ENCODE measurements at places on chromosomes 3 and 15.

DNA sequence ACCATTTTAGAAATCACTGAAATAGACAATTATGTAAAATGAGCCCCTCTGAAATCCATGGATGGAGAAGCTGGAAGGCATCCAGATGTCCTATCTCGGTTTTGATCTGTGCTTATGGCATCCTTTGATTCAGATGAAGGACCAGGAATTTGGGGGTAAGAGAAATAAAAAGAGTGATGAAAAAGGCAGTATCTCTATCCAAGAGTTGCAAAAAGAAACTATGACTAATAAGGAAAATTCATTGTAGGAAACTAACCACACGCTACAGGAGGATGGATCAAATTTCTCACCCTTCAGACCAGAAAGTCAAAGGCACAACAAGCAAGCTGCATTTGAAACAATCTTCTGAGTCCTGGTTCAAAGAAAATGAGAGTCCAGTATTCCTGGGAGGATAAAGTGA, 34.8 kb downstream of the SRGAP3 start:
- DNase-seq = peak; percentile 46

DNA sequence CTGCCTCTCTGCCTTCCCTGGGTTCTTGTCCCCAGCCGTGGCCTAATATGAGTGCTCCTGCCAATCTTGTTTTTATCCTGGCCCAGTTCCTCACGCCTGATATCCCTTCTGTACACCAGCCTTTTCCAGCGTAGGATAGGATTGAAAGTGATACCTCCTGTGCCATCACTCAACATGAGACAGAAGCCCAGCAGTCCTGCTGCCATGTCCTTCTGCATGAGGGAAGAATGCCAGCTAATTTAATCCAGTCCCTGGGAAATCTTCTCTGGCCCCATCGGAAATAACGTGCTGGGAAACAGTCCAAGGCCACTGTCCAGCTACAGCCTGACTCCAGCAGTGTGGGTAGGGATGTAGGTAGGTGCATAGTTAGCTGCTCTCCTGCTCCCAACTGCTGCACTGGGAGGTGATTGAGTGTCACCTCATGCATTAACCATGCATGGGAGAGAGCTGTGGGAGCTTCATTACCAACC, 92.0 kb upstream of the TPM1 start:
- DNase-seq = no peak

DNA sequence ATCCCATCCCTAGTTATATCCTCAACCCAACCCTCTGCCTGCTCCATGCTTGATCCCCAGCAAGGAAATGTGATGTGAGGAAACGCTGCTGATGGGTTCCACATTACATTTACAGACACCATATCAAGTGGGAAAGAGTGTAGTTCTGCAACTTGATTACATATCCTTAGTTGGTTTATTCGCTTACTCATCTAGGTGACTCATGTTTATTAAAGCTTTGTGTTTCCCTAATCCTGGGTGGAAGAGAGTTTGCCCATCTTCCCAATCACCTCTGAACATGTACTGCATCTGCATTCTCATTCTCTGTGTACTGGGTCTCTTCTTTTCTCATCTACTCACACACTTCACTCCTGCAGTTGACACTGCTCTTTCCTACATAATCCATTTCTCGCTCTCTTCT, 91.7 kb upstream of the PDZRN3 start:
- peak; percentile 54 for DNase-seq

- DNase-seq = no peak
Measured at GRCh38 chr3:178546079-178546478, 9.8 kb downstream of the KCNMB2 start.

DNA sequence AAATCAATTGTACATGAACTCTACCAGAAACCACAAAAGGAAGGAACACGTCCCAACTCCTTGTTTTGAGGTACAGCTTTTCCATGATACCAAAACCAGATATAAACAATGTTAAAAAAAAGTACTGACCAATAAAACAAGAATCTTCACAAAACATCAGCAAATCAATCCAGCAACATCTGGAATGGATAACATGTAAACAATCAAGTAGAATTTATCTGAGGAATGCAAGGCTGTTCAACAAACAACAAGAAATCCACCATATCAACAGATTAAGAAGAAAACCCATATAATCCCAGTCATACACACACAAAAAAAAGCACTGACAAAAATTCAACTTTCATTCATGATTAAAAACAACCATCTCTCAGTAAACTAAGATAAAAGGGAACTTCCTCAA, 26.7 kb downstream of the TJP1 start:
- DNase-seq = no peak

- no peak for DNase-seq
Measured at GRCh38 chr3:194084284-194084683, 51.7 kb upstream of the HES1 start.

GRCh38 chr3:34408088-34408487, 609.7 kb downstream of the PDCD6IP start:
- DNase-seq = no peak

DNA sequence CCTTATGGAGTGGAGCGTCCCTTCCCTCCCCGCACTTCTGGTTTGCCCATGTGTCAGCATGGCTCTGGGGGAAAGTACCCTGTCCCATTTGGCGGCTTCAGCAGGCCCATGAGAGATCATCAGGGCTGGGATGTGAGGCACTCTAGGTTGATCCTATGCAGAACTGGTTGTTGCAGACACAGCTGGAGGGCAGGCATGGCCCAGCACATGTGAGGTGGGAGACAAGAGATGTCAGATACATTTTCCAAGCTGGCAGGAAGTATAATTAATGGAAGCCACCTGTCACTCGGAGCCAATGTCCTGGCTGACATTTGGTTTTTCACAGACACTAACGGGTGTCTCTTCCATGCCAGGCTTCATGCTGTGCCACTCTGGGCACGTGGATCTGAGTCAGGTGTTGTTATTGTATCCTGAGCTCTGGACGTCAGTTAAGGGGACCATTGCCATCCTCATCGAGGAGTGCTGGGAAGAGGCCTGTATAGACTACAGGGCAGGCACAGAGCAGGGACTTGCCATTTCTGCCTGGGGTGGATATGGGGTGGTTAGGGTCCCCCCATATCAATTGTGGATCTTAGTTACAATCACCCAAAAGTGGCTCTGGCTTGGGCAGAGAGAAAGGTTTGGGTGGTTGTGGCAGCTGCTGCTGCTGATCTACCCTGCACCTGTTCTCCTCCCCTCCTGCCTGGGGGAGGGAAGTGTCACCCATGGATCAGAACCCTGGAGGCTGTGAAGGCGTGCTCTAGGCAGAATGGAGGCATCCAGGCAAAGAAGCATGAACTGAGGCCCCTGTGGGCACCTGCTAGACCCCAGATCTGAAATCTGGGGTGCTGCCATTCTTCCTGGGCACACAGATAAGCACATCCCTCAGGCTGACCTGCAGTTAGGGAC, 140.7 kb downstream of the FBLN2 start:
- DNase-seq = no peak
